ENCODE measurements at places on chromosomes 3 and 15. TPM values are rescaled to one million over a fixed set of nuclear protein-coding genes. Genes with fewer than 3 reads are reported as not detected.

Gene ST8SIA2
- not detected for total RNA-seq

Gene WDR48
- total RNA-seq: 26.4 TPM

Gene BDH1
- total RNA-seq: 0.94 TPM

Gene IQCF2
- not detected for total RNA-seq

Gene RCCD1
- total RNA-seq: 4.9 TPM

Gene COL6A5
- not detected for total RNA-seq

Gene GOLGA8O
- total RNA-seq: 0.09 TPM

Gene MITF
- 1.3 TPM for total RNA-seq

Gene TICRR
- 2.6 TPM for total RNA-seq

Gene CADM2
- under 0.01 TPM for total RNA-seq

Gene PLCH1
- 0.09 TPM for total RNA-seq

Gene SKOR1
- 0.09 TPM for total RNA-seq

Gene ABI3BP
- total RNA-seq: 9.2 TPM

Gene CISH
- 0.19 TPM for total RNA-seq

Gene CRABP1
- total RNA-seq: not detected

Gene NOX5
- total RNA-seq: under 0.01 TPM

Gene ADIPOQ
- under 0.01 TPM for total RNA-seq

Gene TNFAIP8L3
- 29.9 TPM for total RNA-seq

Gene CCK
- not detected for total RNA-seq

Gene SMAD6
- 25.6 TPM for total RNA-seq

Gene EIF4E3
- total RNA-seq: 1.3 TPM

Gene MYO5A
- total RNA-seq: 66.7 TPM

Gene AGBL1
- total RNA-seq: not detected

Gene RFTN1
- 18.8 TPM for total RNA-seq

Gene C3orf62
- 0.81 TPM for total RNA-seq

Gene GRAMD1C
- total RNA-seq: 22.1 TPM

Gene MBNL1
- total RNA-seq: 188 TPM

Gene SH2D7
- total RNA-seq: not detected

Gene SLC2A2
- total RNA-seq: not detected

Gene CYP8B1
- not detected for total RNA-seq

Gene BFSP2
- not detected for total RNA-seq

Gene GOLGA6D
- total RNA-seq: not detected

Gene FBXO40
- not detected for total RNA-seq

Gene PLA2G4D
- total RNA-seq: not detected

Gene LIPC
- total RNA-seq: 0.09 TPM

Gene GOLGA8J
- not detected for total RNA-seq

Gene SLC28A2
- not detected for total RNA-seq

Gene P2RY12
- total RNA-seq: not detected

Gene MESP2
- total RNA-seq: 0.18 TPM

Gene DNAJB8
- not detected for total RNA-seq

Gene EFCAB12
- not detected for total RNA-seq

Gene B2M
- total RNA-seq: 1,840 TPM

Gene MST1R
- total RNA-seq: 0.54 TPM

Gene C3orf70
- 0.90 TPM for total RNA-seq

Gene GATM
- total RNA-seq: 0.28 TPM

Gene SMCO1
- total RNA-seq: not detected

Gene PHC3
- 10.4 TPM for total RNA-seq

Gene IQCF5
- not detected for total RNA-seq

Gene CLCN2
- 2.8 TPM for total RNA-seq

Gene VILL
- 6.7 TPM for total RNA-seq

Measured in endothelial cell of coronary artery (primary cell).